ENCODE measurements at places on chromosomes 16 and 17.
A peak's percentile ranks its signal among the peaks of the same experiment; 100 is the strongest.

DNA sequence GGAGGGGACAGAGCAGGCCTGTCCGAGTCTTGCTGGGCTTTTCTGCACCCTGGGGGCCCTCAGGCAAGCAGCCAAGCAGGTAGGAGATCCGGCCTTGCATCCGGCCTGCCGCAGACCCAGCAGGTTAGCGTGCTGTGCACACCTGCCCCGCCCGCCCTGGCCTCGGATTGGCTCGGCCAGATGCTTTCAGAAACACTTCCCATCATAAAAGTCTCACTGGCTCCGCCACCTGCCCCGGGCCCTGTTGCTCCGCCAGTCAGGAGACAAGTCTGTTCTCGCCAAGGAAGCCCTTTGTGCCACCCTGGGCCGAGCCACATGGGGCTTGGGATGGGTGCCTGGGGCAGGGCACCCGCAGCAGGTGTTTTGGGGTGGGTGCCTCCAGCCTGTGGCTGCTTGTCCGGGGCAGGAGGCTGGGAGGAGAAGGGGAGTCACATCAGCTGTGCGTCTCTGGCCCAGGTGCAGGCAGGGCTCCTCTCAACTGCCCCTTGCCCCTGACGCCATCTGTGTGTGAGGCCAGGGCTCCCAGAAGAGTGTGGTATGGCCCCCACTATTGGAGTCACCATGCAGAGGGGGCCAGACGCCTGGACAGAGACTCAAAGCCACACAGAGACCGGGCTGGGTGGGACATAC, 228.2 kb upstream of the GSE1 start:
- no peak for DNase-seq

DNA sequence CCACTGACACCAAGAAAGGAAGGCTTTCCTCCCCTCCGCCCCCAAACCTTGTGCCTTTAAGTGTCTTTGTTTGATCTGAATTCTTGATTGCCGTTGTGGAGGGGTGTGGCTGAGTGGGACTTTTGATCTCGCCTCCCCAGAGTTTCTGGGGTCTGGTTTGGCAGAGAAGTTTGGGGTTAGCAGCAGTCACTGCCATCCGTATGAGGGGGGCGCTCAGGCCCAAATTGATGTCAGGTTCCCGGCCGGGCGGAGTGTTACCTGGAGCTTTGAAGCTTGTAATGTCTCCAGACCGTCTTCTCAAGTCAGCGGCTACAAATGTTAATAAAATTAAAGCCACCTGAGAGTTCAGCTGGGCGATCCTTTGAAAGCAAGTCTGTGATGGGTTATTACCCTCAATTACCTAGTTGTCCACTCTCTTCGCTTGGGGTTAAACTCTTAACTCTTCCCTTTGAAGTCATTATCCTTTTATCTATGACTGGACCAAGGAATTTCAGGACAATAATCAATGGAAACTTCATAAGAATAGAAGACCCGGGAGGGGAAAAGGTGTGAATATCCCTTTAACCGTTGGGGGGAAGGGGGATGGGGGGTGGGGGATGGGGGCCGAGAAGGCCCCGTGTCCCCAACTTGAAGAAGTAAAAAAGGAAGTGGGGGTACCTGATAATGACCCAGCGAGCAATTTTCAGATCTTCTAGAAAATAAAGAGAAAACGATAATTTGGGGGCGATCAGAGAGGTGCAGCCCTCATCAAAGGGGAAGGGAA, 31.8 kb upstream of the AXIN2 start:
- no peak for DNase-seq

- DNase-seq: no peak
Observed at GRCh38 chr16:27476240-27476639, 73.5 kb downstream of the GTF3C1 start.

DNA sequence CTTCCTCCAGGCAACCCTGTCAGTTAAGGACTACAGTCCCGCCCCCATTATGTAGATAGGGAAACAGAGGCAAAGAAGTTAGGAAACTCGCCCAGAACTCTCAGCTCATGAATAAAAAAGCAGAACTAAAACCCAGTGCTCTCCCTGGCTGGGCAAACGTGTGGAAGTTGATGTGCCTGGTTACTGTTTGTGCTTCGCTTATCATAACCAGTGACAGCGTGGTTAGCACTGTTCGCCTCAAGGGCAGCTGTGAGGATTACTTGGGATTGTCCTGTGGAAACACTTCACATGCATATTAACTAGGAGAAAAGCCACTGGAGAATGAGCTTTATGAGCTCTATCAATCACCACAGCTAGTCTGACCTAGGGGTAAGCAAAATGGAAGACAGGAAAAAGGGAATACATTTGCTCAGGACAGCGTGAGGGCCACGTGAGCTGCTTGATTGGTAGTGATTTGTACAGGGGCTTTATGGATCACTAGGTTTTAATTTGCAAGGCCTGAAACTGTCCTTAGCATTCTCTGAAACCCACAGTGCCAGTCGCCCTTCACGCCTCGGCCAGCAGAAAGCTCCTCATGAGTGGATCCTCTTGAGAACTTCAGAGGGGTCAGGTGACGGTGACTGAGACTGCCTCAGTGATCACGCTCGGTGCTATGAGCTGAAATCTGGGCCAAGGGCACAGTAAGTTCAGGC, 19.9 kb downstream of the CYB5D2 start:
- DNase-seq: no peak

- no peak for DNase-seq
Observed at GRCh38 chr16:57701759-57702371, 7.3 kb downstream of the DRC7 start.

- DNase-seq: no peak
Observed at GRCh38 chr16:12124742-12125141, 148.2 kb downstream of the SNX29 start.

DNA sequence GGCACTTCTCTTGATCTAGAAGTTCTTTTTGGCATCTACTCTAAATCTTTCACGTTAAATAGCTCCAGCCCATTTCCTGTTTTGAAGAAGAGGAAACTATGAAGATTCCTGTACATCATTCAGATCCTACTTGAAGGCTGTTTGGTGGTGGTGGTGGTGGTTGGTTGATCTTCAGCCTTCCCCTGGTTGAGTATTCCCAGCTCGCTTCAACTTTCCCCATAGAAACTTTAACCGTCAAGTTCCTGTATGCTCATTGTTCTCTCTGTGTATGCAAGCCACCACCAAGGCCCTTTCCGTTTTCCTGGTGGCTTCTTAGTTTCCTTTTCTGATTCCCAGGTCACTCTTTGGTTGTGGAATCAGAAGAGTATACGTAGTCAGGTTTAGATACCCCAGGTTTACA, 3.3 kb downstream of the LRRC46 start:
- DNase-seq: no peak

- DNase-seq: peak; percentile 77
Observed at GRCh38 chr16:57000271-57001025, 11.1 kb downstream of the NLRC5 start.

GRCh38 chr17:79814127-79814973, 17.5 kb upstream of the CBX8 start:
- no peak for DNase-seq

DNA sequence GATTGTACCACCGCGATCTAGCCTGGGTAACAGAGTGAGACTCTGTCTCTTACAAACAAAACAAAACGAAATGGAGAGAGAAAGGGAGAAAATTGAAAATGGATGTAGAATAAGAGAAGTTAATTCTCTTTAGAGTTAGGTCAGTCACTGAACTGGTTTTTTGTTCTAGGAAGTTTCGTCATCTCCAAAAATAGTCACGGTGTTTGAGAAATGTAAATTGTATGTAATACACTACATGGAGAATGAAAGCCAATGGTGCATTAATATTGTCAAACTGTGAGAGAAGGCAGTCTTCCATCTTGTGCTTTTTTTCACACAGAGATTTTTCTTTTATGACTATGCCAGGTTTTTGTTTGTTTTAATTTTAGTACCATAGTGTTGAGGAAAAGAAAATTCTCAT, 145.9 kb downstream of the BCAS3 start:
- DNase-seq: no peak

GRCh38 chr17:6797718-6798351, 21.8 kb downstream of the FBXO39 start:
- DNase-seq: no peak

- DNase-seq: peak; percentile 92
Observed at GRCh38 chr17:80892019-80892855, 99.4 kb upstream of the CHMP6 start.

GRCh38 chr17:50631195-50631907, 3.3 kb upstream of the ABCC3 start:
- DNase-seq: no peak

GRCh38 chr17:68318103-68318991, 27.1 kb downstream of the ARSG start:
- DNase-seq: no peak

DNA sequence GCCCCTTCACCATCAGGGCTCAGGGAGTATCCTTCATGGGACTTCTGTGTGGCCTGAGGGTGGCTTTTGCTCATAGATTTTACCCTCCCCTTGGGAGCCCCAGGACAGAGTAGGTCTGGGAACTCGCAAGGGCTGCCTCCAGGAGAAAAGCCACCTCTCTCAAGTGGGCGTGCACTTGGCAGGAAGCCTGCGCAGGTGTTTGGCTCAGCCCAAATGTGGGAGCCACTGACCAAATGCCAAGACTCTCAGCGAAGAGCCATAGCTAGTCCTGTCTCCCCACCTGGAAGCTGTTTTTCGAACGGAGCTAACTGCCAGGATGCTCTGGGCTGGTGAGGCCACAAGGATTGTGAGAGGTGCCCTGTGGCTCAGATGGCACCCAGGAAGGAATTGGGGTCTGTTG, 2.0 kb upstream of the HSD17B2 start:
- no peak for DNase-seq

DNA sequence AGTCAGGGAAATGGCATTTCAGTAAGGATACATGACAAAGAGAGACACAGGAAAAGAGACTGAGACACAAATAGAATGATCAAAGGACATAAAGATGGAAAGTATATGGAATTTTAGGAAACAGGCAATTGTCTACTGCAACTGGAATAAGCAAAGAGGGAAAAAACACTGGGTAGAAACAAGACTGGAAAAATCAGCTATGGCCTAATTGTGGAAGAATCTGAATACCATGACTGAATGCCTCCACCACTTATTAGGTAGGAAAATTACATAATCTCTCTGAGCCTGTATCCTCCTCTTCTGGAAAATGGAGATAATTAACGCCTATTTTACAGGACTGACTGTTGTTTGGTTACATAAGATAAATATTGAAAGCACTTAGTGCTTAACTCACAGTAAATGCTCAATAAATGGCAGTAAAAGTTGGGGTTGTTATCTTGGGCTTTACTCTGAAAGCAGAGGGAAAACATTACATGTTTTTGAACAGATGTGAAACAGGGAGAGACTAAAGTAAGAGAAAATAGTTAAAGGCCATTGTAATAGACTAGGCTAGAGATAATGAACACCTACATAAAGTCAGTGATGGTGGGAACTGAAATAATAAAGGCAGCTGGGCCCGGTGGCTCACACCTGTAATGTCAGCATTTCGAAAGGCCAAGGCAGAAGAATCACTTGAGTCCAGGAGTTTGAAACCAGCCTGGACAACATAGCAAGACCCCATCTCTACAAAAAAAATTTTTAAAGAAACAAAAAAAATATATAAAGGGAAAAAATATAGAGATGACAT, 63.5 kb upstream of the C17orf78 start:
- no peak for DNase-seq

DNA sequence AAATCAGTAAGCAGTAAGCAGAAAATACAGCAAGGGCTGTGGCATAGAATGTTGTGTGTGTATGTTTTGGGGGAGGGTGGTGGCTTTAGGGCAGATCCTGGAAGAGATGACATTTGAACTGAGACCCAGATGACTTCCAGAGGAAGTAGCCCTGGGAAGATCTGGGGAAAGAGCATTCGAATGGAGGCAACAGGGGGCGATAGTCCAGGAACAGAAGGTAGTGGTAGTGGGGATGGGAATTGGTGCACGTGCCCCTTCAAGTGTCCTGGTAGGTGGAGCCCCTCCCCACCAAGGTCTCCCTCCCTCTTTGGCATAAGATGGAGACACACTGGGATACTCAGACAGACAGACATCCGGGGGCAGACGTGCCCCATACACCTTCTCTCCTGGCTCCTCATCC, 14.1 kb downstream of the ARHGEF15 start:
- no peak for DNase-seq

- DNase-seq: no peak
Observed at GRCh38 chr17:28811651-28812090, 30.9 kb downstream of the FAM222B start.

DNA sequence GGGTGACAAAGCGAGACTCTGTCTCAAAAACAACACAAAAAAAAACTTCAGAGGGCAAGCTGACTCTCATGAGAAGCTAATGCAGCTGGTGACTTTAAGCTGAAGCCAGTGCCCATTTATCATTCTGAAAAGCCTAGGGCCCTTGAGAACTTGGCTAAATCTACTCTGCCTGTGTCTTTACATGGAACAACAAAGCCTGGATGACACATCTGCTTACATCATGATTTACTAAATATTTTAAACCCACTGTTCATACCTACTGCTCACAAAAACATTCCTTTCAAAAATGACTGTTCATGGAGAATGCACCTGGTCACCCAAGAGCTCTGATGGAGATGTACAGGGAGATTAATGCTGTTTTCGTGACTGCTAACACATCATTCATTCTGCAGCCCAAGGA, 6.1 kb upstream of the ALOX12 start:
- DNase-seq: no peak

- no peak for DNase-seq
Observed at GRCh38 chr17:1908699-1909309, 79.0 kb downstream of the RPA1 start.

DNA sequence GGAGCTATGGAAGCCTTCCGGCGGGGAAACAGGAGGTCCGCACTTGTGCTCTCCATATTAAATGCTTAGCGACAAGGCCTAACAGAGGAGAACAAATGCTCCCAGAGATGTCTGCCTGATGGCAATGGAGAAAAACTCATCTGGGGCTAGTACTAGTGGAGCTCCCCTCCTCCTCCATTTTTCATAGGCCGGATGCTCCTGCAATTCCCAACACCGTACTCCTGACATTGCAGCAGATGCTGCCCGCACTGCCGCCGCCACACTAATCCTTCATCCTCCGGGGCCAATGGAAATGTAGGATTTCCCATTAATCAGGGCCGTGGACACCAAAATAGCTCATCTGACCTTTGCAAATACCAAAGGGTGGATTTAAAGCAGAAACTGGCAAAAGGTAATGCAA, 27.5 kb downstream of the TOM1L2 start:
- no peak for DNase-seq

DNA sequence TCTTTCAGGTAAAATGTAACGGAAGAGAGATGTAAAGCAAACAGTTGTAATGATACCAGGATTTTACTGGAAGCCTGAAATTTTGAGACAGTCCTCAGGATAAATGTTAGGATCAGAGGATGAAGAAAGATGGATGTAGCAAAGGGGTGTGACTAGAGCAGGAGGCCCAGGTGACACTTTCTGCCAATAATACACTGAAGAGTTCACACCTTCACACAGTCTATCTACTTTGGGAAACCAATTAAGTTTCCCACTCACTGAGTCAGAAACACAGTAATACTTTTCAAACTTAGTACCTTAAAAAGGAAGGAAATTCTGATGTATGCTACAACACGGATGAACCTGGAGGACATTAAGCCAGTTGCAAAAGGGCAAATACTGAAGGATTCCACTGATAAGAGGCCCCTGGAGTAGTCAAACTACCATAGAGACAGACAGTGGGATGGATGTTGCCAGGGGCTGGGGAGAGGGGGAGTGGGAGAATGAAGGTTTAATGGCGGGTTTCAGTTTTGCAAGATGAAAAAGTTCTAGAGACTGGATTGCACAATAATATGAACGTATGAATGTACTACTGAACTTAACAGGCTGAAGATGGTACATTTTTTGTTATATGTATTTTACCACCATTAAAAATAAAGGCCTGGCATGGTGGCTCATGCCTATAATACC, 62.3 kb downstream of the CYTH1 start:
- DNase-seq: no peak

GRCh38 chr16:65574326-65574966, 452.6 kb upstream of the CDH11 start:
- DNase-seq: no peak
